ENCODE measurements at places on chromosomes 3 and 15.

DNA sequence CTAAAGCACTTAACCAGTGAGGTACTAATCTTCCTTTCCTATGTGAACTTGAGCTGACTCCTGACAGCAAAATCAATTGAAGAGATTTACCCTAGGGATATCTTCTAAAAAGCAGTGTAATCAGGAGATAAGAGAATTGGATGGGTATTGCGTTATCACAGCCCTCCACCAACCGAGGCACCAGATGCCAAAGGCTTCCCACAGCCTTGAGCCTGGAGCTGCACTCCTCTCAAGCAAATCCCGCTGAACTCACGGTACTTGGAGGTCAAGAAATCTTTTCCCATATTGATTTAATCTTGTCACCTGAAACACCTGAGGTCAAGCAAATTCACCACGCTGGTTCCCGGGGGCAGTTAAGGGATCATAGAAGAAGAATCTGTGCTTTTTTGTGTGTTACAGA is 346.8 kb downstream of the TBL1XR1 start:
- DNase-seq = no peak

DNA sequence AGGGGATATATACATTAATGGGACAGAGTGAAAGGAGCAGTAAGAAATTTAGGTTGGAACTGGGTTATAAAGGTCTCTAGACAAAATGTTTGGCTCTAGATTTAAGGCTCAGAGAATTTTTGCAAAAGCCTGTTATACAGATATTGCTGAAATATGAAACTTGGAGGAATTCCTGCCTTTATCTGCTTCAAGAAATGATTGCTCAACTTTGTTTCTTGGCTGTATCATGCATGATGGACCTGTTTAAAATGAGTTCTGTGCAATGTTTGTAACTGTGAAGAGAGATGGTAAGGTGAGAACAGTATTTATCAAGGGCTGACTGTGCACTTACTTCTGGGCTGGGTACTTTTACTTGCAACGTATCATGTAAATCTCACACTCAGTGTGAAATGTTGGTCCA is 3.3 kb downstream of the CRYBG3 start:
- no peak for DNase-seq

GRCh38 chr3:126351771-126352475 is 5.3 kb downstream of the KLF15 start:
- no peak for DNase-seq

GRCh38 chr15:37933666-37934065 is 774 bp upstream of the TMCO5A start:
- DNase-seq = no peak

DNA sequence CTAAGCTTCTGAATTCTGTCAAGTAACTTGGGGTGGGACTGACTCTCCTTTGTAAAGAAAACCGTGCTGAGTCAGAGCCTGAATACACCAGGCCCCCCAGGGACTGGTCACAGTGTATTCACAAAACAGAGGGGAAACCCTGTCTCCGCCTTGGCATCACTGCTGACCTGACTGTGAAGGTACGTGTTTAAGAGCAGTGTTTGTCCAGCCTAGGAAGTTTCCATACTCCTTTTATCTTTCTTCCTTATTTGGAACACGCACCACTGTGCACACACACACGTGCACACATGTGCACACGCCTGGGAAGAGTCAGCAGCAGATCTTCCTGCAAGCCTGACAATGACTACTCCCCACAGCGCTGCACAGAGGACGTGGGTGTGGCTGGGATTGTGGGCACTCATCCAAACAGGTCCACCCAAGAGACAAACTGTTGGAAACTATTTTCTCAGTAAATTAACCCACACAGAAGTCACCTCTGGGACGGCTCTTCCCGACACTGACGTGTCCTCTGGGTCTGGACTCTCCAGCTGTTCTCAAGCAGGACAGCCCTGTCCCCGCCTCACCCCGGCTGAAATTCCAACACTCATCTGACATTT is 87.7 kb downstream of the ATP10A start:
- DNase-seq = peak; percentile 58

GRCh38 chr3:5543047-5543446 is 355.5 kb downstream of the EDEM1 start:
- DNase-seq = no peak

DNA sequence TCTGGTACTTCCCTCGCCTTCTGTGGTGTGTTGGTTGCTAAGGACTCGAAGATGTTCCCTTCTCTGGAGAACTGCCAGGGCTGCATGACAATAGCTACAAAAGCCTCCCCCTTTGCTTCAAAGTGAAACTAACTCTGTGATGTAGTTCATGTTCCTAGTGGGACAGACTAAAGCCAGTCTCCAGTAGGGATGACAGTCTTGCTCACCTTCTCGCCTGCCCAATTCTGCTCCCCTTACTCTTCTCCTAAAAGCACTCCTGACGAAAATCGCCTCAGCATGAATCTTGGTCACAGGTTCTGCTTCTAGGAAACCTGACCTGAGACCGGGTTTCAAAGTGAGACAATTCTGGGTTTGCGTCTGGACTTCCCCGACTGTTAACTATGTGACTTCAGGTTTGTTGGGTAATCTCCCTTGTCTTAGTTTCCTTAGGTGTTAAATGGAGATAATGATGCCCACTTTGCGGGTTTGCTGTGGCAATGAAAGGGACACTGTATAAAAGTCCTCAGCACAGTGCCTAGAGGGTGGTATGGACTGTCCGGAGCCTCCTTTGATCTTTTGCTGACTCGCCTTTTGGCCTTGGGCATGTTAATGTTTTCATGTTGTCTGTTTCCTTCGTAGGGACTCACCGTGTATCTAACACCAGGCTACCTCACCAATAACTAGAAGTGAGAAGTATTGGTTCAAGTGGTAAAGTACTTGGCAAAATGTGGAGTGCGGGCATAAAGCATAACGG is 24.9 kb upstream of the THRB start:
- DNase-seq = peak; percentile 55

Data from GM20000 (cell line).